ENCODE measurements at places on chromosomes 11 and 22.

GRCh38 chr22:16969508-16970327, 38.3 kb downstream of the GAB4 start:
- no peak for DNase-seq

DNA sequence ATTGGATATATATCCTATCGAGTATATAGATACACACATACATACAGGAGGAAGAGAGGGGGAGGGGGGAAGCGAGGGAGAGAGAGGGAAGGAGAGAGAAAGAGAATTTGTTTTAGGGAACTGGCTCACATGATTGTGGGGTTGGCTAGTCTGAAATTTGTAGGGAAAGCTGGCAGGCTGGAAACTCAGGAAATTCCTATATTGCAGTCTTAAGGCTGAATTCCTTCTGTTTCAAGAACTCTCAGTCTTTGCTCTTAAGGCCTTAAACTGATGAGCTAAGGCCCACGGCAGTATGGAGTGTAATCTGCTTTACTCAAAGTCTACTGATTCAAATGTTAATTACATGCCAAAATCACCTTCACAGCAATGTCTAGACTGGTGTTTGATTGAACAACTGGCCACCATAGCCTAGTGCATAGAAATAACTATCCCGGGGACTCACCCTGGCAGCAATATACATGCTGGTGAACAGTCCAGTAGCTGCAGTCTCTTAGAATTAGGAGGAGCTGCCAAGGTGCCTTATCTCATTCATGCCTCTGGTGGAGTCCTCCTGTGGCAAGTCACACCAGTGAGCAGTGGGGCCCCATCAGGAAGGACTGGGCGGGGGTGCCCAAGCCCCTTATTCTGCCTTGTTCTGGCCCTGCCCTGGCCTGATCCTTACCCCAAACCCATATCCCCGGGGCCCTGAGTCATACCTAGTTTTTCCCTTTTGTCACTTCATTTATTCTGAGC, 59.7 kb upstream of the AMPD3 start:
- no peak for DNase-seq

GRCh38 chr11:115241899-115242298, 262.3 kb downstream of the CADM1 start:
- no peak for DNase-seq

GRCh38 chr11:65085446-65085845, 1.4 kb downstream of the ZFPL1 start:
- DNase-seq: no peak

DNA sequence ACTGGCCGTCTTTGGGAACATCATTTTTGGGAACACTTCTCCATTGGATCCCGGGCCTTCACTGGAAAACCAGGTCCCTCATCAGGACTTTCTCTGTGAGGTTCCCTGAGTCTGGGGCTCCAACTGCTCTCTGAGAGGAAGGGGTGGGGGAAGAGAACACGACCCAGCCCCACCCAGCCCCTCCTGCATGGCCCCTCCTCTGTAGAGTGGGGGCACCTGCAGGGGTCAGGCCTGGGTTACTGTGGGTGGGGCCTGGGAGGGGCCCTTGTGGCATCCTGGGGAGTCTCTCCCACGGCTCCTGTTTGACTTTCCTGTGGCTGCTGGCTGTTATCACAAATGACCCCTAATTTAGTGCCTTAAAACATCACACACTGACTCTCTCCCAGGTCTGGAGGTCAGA, 36.3 kb downstream of the IGLL5 start:
- DNase-seq: no peak

GRCh38 chr22:29503811-29504372, 23.9 kb downstream of the NEFH start:
- DNase-seq: peak; percentile 60

DNA sequence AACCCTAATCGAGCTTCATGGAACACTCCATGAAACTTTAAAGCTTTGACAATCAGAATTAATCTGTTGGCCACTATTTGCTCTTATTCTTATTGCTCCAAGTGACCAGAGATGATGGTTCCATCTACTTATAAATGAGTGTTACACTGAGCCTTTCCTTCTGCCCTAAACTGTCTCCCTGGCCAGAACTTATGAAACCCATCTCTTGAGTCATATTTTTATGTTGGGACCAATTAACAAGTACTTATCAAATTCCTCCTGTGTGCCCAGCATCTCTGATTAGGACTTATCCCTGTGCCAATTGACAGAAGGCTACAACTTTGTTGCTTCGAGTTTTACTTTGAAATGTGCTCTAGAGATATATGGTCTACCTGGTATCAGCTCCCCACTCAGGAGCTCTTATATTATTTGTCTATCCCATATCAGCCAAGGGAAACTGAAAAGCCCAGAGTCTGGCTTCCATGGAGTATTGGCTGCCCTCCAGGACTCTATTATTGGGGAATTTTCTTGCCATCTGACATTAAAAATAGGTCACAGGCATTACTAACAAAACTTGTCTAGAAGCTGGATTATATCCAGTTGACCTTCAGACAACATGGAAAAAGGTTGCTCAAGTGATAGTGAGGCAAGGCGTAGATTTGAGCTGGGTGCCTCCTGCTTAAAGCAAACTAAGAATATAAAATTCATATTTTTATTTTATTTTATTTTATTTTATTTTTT, 8.8 kb downstream of the KREMEN1 start:
- DNase-seq: no peak

- DNase-seq: peak; percentile 83
Observed at GRCh38 chr11:70243912-70244652, 26.4 kb upstream of the PPFIA1 start.

GRCh38 chr11:128251140-128251539, 336.2 kb downstream of the ETS1 start:
- DNase-seq: no peak

DNA sequence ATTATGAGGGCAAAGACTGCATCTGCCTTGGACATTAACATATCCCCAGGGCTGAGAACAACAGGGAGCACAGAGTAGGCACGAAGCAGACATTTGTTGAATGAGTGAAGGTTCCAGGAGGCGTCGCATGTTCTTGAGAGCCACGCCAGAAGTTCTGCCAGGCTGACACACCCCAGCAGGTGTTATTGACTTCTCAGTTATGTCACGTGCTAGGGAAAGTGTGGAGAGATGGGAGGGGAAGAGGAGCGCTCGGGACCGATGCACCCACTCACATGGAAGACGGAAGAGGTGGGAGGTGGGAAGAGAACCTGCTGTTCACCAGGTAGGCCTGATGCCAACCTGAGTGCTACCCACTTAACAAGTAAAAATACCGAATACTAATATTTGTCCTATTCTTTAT, 232.8 kb downstream of the LARGE1 start:
- no peak for DNase-seq

GRCh38 chr11:14067686-14068085, 105.2 kb downstream of the SPON1 start:
- no peak for DNase-seq

DNA sequence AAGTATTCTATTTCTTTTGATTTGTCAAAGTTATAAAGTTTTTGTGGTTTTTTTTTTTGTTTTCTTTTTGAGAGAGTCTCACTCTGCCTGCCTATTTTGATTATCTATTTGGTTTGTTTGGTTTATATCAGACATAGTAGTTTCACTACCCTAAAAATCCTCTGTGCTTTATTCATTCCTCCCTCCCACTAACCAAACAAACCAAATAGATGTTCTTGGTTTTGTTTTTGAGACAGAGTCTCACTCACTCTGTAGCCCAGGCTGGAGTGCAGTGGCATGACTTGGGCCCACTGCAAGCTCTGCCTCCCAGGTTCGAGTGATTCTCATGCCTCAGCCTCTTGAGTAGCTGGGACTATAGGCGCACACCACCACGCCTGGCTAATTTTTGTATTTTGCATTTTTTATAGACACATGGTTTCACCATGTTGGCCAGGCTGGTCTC, 67.9 kb downstream of the ENTHD1 start:
- DNase-seq: no peak

- DNase-seq: no peak
Observed at GRCh38 chr11:120835601-120836228, 188.2 kb upstream of the TBCEL start.

- DNase-seq: no peak
Observed at GRCh38 chr11:28383456-28383855, 275.3 kb downstream of the METTL15 start.

- DNase-seq: no peak
Observed at GRCh38 chr22:46650078-46650810, 30.1 kb downstream of the GRAMD4 start.

- DNase-seq: no peak
Observed at GRCh38 chr11:17244046-17244445, 32.5 kb upstream of the NUCB2 start.

DNA sequence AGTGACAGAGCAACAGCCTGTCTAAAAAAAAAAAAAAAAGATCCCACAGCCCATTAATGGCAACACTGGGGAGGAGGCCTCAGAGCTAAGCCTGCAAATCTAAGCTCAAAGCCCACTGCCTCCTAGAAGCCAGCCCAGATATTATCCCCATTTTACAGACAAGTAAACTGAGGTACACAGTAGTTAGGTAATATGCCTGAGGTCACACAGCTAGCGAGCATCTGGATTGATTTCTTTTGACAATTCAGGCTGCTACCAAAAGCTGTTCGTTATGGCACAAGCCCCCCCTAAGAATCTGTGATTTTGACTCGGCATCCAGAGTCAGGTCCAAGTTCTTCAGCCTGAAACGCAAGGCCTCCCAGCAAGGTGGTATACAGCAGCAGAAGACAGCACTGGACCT, 13.7 kb downstream of the ELFN2 start:
- DNase-seq: no peak

GRCh38 chr11:130813638-130814037, 102.6 kb downstream of the SNX19 start:
- no peak for DNase-seq

GRCh38 chr11:117823946-117824420, 561 bp downstream of the FXYD2 start:
- no peak for DNase-seq

GRCh38 chr11:8830641-8831040, 80.3 kb upstream of the AKIP1 start:
- no peak for DNase-seq

DNA sequence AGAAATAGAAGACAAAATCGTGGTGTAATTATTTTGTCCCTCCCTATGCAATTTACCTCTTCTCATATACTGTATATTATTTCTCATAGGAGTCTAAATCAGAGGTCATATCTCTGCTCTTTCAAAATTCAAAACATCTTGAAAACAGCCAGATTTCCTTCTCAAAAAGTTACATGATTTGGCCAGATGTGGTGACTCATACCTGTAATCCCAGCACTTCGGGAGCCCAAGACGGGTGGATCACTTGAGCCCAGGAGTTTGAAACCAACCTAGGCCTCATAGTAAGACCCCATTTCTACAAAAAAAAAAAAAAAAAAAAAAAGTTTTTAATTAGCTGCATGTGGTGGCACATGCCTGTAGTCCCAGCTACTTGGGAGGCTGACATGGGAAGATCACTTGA, 29.0 kb upstream of the DNAJB7 start:
- DNase-seq: no peak

DNA sequence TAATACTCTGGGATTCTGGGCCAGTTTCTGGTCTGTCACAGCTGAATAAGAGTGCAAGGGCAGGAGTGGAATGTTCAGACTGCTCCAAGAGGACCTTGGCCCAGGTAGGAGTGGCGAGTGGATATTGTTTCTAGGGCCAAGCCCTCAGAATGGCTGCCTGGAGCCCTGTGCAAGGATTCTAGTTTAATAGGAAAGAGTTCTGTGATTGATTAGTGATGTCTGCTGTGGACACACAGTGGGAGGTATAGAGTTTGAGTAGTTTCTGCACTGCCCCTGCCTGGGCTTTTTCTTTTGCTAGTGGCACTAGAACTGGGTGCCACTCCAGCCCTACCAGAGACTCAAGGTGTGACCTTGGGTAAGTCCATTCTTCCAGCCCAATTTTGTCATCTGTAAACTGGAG, 9.7 kb upstream of the MPPED1 start:
- DNase-seq: no peak

GRCh38 chr11:15843309-15843872, 513.0 kb downstream of the SOX6 start:
- DNase-seq: no peak

GRCh38 chr11:127564810-127565209, 564.2 kb upstream of the KIRREL3 start:
- DNase-seq: no peak

DNA sequence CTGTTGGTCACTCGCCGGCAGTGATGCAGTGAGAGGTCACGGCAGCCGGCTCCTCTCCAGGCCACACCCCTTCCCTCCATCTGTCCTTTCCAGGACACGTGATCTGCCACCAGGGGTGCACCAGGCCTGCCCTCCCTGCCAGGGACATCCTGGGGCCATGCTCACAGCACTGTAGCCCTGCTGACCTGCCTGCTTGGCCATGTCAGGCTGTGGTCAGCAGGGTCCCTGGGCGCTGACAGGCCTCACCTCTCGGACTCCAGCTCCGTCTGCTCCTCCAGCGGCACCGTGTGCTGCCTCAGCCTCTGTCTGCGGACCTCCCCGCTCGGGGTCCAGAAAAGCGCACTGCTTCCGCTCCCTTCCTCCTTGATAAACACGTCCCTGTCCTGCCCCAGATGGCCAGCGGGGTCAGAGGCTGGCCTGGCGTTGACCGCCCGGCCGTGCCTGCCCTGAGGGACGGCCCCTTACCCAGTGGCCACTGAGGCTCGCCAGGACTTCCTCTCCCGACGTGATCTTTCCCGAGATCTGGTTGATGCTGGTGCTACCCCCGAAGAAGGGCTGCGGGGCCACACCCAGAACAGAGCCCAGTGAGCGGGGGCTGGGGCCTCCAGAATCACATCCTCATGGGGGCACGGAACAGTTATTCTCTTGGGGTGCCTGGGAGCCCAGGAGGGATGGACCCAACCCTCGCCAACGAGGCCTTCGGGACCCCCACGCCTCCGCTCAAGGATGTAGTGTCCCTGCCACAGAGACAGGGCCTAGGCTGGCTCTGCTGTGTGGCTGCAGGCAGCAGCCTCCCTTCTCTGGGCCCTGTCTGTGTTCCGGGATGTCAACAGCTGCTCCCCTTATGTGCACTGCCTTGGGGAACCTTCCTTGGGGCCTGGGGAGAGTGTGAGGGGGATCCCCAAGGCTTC, 36.3 kb upstream of the CARS1 start:
- no peak for DNase-seq

DNA sequence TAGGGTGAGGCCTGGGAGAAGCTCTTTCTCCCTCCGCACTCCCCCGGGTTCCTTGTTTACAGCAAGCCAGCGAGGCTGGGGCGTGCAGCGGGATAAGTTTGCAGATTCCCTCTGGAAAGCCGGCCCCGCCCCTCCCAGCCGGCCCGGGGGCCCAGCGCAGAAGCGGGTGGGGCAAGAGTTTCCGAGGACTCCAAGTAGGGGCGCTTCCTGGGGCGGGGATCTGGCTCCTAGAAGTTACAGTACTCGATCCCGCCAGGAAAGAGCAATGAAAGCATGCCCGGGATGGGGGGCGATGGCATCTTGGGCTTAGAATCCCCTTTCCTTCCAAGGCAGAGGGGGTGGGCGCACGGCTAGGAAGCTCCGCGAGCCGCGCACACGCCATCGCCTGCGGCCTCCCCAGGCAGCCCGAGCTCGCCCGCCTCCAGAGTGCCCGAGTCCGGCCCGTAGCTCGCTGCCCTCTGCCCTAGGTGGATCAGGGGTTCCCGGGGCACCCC, 385 bp downstream of the TST start:
- peak; percentile 58 for DNase-seq

- no peak for DNase-seq
Observed at GRCh38 chr11:24872651-24873311, 375.9 kb downstream of the LUZP2 start.
